WTC11 (cell line): ENCODE measurements at places on chromosomes 4 and X.

- DNase-seq: peak; percentile 63
Observed at GRCh38 chr4:123564758-123565346, 168.3 kb downstream of the SPRY1 start.

- no peak for DNase-seq
Observed at GRCh38 chr4:41963105-41963504, 18.5 kb upstream of the DCAF4L1 start.

DNA sequence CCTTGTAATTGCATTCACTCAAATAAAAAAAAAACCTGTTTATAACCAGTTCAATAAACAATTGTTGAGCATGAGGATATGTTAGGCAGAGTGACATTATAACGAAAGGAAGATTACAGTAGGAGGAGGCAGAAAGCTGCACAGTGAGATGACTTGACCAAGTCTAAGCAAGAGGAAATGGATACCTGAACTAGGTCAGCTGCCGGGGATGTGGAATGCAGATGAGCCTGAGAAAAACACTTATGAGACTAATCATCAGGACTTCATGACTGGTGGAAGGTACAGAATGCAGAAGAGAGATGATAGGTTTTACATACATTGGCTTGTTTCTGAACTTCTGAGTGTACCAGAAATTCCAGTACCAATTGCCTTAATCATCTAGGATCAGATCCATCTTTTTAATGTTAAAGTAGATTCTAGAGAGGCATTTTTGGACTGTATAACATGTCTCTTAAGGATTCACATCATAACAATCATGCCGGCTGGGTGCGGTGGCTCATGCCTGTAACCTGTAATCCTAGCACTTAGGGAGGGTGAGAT lies 208.1 kb upstream of the PPP3CA start:
- no peak for DNase-seq

GRCh38 chrX:39736216-39737211 lies 361.2 kb downstream of the BCOR start:
- no peak for DNase-seq

GRCh38 chrX:102604327-102604726 lies 5.0 kb downstream of the ARMCX5 start:
- DNase-seq: no peak

GRCh38 chr4:7625071-7625470 lies 190.3 kb upstream of the PSAPL1 start:
- no peak for DNase-seq

GRCh38 chr4:186144198-186144945 lies 39.9 kb downstream of the FAM149A start:
- DNase-seq: peak; percentile 84
